Spleen (tissue), 13 donors: ENCODE measurements at places on chromosomes 12 and 14. TPM values are rescaled to one million over a fixed set of nuclear protein-coding genes. Genes with fewer than 3 reads are reported as not detected.

The GLI1 gene
- 0.67 TPM for total RNA-seq

The PLEKHG7 gene
- 2.2 TPM for total RNA-seq

The DPPA3 gene
- total RNA-seq = not detected

The TMEM132D gene
- not detected for total RNA-seq

The C1R gene
- 296 TPM for total RNA-seq

The KRT75 gene
- not detected for total RNA-seq

The TMEM52B gene
- not detected for total RNA-seq

The EXOC3L4 gene
- total RNA-seq = 9.5 TPM

The CFAP251 gene
- 3.0 TPM for total RNA-seq

The SLCO1B3 gene
- total RNA-seq = not detected

The ASCL1 gene
- total RNA-seq = not detected
